ENCODE measurements at places on chromosomes 6 and 20.

- DNase-seq: no peak
Observed at GRCh38 chr6:52328729-52329128, 33.2 kb upstream of the PAQR8 start.

- DNase-seq: no peak
Observed at GRCh38 chr6:13611715-13612114, 3.4 kb upstream of the NOL7 start.

DNA sequence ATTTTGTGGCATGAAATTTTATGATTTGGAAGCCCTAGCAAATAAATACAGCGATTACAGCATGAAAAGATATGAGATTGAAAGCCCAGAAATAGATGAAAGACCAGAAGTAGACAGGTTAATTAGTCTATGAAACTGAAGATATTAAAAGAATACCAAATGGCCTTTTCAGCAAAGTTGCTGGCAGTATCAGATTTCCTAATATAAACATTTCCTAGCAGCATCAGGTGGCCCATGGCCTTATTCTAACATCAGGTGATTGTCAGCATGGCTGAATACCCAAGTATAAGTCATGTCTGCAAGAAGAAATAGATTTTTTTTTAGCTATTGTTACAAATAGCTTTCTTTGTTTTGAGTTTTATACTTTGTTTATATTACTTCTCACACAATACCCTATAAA is 93.2 kb downstream of the CLVS2 start:
- DNase-seq: no peak

DNA sequence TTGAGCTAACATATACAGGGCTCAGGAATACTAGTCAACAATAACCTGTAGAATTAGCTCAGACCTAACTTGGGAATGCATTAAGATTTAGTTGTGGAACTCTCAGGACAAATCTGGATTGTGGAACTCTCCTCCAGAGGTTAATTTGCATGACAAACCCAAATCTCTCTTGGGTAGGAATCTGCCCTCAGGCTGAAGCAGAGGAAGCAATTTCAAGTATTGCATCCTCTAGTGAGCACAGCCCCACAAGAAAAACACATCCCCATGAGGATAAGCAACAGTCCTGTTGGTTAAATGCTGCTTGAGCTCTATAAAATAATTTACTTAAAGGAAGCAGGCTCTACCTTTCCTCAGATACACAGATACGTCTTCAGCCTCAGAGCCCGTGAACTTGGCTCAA is 170.9 kb upstream of the STXBP5 start:
- DNase-seq: no peak

- no peak for DNase-seq
Observed at GRCh38 chr6:160363016-160363996, 15.1 kb downstream of the SLC22A3 start.

DNA sequence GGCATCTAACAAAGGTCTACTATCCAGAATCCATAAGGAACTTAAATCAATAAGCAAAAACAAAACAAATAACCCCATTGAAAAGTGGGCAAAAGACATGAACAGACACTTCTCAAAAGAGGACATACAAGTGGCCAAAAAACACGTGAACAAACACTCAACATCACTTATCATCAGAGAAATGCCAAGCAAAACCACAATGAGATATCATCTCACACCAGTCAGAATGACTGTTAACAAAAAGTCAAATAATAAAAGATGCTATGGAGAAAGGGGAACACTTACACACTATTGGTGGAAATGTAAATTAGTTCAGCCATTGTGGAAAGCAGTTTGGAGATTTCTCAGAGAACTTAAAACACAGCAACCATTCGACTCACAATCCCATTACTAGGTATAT is 19.4 kb upstream of the VNN1 start:
- DNase-seq: no peak

- no peak for DNase-seq
Observed at GRCh38 chr6:145863988-145864616, 49.5 kb upstream of the FBXO30 start.

DNA sequence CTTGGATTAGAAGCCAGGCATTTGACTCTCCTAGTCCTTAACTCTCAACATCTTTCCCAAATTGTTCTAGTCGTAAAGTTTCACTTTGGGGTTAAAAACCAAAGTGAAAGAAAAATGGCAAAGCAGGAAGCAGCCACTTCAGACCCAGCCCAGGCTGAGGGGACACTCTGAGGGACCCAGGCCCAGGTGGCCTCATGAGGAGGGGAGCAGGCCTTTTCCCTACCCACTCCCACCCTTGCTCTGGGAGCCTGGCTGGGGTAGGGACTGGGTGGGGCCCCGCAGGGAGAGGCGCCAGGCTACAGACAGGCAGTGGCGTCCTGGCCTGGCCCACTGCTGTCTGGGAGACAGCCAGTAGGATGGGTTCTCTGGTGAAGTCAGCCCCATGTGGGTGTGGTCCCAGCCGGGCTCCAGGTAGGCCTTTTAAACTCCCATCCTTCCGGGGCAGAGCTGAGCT is 68.7 kb upstream of the MYL9 start:
- DNase-seq: no peak

GRCh38 chr6:2126351-2126750 is 119.1 kb downstream of the GMDS start:
- DNase-seq: no peak

DNA sequence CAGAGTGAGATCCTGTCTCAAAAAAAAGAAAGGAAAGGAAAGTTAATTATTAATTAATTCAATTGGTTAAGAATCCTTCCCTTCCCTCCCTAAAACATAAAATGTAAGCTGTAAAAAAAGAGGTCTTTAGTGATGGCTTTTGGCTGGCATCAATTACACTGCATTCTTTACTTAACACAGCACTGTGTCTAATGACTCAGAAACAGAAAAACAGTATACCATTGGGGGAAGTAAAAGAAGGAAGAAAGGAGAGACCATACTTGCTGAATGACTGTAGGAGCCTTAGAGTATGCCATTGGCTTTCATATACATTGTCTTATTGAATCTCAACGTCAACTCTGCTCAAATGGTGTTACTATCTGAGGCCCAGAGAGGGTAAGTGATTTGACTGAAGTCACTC is 18.3 kb upstream of the CITED2 start:
- DNase-seq: no peak

DNA sequence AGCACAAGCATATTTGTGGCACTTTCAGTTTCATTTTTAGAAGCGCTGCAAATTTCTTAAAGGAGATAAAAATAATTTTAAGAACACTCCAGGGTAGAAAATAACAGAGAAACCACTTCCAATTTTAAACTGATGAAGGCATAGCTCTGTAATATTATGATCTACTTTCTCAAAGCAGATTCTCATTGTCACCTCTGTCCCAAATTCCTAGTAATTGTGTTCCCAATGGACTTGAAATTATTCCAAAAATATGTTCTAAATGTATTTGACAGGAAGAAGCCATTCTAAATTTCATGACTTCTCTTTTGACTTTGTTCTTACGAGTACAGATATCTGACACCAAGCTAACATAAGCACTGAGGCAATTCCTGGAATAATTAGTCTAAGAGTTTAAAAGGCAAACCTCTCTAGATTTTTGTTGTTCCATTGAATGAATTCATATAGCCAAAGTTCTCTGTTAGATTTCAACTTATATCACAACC is 140.2 kb upstream of the CARMIL1 start:
- DNase-seq: no peak

DNA sequence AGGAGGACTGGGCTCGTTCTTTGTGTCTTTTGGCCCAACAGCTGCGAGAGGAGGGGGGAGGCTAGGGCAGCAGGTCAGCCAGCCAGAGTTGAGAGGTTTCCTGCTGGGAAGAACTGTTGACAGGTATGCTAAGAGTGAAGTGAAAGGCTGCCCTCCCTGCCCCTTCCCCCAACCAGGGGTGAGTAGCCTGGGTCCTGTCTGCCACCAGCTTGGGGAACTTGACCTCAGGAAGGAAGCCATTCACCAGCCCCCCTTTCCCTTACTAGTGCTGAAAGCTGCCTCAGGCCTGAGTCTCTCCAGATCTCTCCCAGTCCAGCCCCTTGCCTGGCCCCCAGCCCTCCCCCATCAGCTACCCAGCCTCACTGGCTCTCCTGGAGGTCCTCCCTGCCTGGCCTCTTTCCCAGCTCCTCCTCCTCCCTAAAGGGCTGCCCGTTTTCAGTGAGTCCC is 20.7 kb upstream of the ZNF76 start:
- DNase-seq: no peak

DNA sequence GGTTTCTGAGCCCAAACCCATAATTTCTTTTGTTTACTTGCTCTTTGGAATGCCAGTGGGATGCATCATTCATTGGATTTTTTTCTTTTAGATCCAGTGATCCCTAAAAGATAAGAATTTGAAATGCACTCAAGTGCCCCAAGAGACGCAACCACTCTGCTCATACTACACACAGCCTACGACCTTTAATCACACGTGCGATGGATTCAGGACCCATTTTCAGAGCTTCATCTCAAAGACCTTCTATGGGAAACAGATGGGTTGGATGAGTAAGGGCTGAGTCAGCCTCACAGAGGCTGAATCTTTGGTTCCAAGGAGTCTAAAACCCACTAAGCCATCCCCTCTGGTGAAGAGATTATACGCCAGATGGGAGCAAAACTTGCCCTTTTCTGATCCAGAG is 265.5 kb upstream of the EXOC2 start:
- no peak for DNase-seq

DNA sequence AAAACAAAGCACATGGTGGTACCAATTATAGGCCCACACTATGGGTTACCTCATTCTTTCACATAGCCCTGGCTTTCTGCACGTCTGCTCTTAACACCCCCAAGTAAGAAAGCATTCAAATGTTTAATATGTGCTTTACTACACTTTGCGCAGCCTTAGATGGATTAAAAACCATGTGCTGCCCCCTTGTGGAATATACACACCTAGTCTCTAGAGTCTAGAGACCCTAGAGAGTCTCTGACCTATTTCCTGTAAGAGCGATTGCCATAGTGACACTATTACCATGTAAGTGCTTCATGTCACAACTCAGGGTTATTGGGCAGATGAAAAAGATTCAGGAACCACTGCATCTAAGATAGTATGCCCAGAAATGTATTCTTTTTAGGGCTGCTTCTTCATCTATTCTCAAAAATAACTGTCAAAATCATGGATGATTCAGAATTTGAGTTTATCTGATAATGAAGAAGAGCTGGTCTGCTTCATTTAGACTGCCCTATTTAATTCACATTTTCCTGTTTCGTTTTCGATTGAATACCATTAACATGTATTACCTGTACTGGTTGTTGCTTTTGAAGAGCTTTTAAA is 186.3 kb downstream of the ADGB start:
- no peak for DNase-seq

DNA sequence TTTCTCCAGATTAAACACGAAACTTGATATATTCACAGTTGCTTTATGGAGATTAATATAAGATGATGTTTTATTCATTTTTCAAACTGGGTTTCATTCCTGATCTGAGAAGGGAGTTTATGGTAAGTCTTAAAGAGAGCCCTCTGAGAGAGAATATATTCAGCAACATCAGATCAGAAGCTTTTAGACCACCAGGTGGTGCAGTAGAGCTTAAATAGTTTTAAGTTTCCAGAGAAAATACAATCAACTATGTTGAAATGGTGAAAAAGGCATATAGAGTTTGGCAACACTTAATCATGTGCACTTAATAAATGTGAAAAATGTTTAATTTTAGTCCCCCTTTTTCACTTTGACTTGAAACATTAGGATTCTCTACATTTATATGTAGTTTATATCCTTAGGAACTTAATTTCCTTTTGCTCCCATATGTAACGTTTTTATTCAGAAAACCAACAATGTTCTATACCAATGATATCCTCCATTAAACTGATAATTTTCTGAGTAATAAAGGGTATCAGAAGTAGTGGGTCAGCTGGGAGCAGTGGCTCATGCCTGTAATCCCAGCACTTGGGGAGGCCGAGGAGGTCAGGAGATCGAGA is 86.4 kb upstream of the CLDN20 start:
- no peak for DNase-seq

DNA sequence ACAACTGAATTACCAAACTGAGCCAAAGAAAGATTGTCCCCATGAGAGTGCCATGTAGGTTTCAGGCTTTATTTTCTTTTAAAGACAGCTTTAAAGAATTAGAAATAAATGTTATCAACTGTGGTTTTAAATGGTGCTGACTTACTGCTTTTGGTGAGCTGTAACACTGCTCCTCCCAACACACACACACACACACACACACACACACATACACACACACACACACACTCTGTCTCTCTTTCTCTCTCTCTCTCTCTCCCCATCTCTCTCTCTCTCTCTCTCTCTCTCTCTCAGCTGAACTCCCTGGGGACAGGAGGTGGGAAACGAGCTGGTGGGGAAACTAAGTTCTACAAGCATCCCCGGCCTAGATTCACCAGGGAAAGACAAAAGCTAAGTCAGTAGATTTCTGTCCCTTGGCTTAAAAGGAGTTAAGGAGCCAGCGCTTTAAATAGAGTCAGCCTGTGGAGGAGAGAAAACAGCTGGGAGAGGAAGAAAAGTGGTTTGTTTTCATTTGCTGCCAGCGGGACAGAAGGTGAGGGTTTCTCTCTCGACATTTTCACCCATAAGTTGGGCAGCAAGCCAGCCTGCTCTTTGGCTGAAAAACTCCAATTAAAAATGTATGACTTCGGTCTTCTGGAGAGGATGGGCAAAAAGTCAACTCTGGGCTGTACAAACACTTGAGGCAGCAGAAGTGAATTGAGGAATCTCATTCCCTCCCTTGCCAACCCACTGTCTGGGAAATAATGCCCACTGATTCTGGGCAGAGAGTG is 27.4 kb downstream of the CBLN4 start:
- DNase-seq: no peak

- DNase-seq: no peak
Observed at GRCh38 chr6:149216459-149216858, 101.1 kb upstream of the TAB2 start.

GRCh38 chr6:12208190-12208589 is 82.0 kb upstream of the EDN1 start:
- DNase-seq: peak; percentile 9

DNA sequence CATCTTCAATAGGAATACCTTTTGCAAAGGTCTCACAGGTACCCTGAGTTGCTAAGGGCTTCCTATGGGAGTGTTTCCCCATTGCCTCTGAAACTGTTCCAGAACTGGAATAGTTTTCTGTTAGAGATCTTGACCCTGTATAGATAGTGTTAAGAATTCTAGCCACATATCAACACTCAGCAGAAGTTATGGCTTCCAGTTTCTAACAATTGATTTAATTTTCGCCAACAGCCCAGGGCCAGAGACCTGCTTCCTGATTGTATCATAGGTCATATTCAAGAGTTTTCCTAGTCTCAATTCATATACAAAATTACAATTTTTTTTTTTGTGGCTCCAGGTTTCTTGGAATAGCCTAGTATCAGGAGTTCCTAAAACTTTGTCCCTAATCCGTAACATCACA is 61.0 kb downstream of the PXDC1 start:
- no peak for DNase-seq

DNA sequence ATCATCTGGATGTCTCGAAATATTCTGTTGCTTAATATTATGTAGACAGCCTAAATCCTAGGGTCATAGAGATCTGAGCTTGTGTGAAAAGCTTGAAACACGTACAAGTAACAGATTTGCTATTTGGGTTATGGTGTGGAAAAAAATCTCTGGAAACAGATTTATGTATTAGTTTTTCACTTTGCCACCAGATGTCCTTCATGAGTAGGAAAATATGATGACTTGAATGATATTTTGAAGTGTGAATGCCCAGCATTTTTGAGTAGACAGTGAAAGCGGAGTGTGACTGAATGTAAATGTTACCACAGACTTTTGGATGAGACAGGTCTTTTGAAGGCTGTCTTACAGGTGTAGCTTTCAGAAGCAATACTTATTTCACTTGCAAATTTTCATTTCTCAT is 4.2 kb upstream of the BMP6 start:
- DNase-seq: no peak

Measured in stimulated activated CD8-positive, alpha-beta memory T cell treated with anti-CD3 and anti-CD28 coated beads, Interleukin-15, amount 100 ng/mL, for 48 hours (primary cell).